ENCODE measurements at places on chromosomes 3 and 15.

GRCh38 chr3:194095464-194095863, 40.5 kb upstream of the HES1 start:
- no peaks in the 10 kb centered on the region for H3K27me3 ChIP-seq
- H3K4me1 ChIP-seq, result peaks cover 2% of the 10 kb centered on the region
- H3K36me3 ChIP-seq, result no peaks in the 10 kb centered on the region
- no peak overlapping the region for H3K4me3 ChIP-seq
- no peak overlapping the region for H3K27ac ChIP-seq

- H3K4me3 ChIP-seq, result no peak overlapping the region
- no peaks in the 10 kb centered on the region for H3K36me3 ChIP-seq
- H3K27ac ChIP-seq, result no peak overlapping the region
- H3K4me1 ChIP-seq, result peaks cover 3% of the 10 kb centered on the region
Observed at GRCh38 chr3:195913382-195913781, 5.0 kb upstream of the TNK2 start.

GRCh38 chr15:80461356-80462095, 57.3 kb downstream of the ARNT2 start:
- H3K4me1 ChIP-seq, result peaks cover 21% of the 10 kb centered on the region
- no peak overlapping the region for H3K27ac ChIP-seq
- H3K27me3 ChIP-seq, result no peaks in the 10 kb centered on the region
- DNase-seq, result no peak
- no peaks in the 10 kb centered on the region for H3K36me3 ChIP-seq

DNA sequence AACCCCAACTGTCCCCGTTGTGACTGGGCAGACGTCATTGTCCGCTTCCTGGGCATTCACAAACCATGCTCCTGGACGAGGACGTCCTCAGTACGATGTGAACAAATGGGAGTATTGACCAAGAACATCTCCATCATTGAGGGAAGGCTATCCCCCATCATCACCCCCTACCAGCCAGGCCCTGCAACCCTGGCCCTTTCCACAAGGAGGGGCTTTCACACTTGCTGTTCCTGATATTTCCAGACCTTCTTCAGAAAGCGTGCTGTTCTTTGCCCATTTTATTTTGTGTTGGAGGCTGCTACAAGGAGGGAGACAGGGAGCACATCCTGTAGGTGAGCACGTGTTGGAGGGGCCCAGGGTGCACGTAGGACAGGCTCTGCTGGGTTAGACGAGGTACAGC, 277.0 kb upstream of the LRRC3B start:
- no peak for DNase-seq
- H3K27me3 ChIP-seq, result no peaks in the 10 kb centered on the region
- H3K4me1 ChIP-seq, result no peaks in the 10 kb centered on the region
- H3K27ac ChIP-seq, result no peak overlapping the region
- H3K36me3 ChIP-seq, result no peaks in the 10 kb centered on the region

GRCh38 chr3:147572970-147573340, 163.8 kb downstream of the ZIC1 start:
- H3K4me1 ChIP-seq, result no peaks in the 10 kb centered on the region
- no peak overlapping the region for H3K27ac ChIP-seq
- H3K27me3 ChIP-seq, result no peaks in the 10 kb centered on the region
- no peak for DNase-seq
- H3K4me3 ChIP-seq, result no peak overlapping the region
- H3K36me3 ChIP-seq, result no peaks in the 10 kb centered on the region

GRCh38 chr3:128504533-128504915, 11.5 kb upstream of the GATA2 start:
- H3K27ac ChIP-seq, result no peak overlapping the region
- DNase-seq, result no peak
- H3K4me3 ChIP-seq, result no peak overlapping the region
- H3K27me3 ChIP-seq, result no peaks in the 10 kb centered on the region
- no peaks in the 10 kb centered on the region for H3K36me3 ChIP-seq
- no peaks in the 10 kb centered on the region for H3K4me1 ChIP-seq

GRCh38 chr3:37141676-37142075, 32.7 kb downstream of the LRRFIP2 start:
- no peak overlapping the region for H3K4me3 ChIP-seq
- no peak for DNase-seq
- no peaks in the 10 kb centered on the region for H3K27me3 ChIP-seq
- H3K27ac ChIP-seq, result no peak overlapping the region
- peaks cover 9% of the 10 kb centered on the region for H3K4me1 ChIP-seq
- no peaks in the 10 kb centered on the region for H3K36me3 ChIP-seq

DNA sequence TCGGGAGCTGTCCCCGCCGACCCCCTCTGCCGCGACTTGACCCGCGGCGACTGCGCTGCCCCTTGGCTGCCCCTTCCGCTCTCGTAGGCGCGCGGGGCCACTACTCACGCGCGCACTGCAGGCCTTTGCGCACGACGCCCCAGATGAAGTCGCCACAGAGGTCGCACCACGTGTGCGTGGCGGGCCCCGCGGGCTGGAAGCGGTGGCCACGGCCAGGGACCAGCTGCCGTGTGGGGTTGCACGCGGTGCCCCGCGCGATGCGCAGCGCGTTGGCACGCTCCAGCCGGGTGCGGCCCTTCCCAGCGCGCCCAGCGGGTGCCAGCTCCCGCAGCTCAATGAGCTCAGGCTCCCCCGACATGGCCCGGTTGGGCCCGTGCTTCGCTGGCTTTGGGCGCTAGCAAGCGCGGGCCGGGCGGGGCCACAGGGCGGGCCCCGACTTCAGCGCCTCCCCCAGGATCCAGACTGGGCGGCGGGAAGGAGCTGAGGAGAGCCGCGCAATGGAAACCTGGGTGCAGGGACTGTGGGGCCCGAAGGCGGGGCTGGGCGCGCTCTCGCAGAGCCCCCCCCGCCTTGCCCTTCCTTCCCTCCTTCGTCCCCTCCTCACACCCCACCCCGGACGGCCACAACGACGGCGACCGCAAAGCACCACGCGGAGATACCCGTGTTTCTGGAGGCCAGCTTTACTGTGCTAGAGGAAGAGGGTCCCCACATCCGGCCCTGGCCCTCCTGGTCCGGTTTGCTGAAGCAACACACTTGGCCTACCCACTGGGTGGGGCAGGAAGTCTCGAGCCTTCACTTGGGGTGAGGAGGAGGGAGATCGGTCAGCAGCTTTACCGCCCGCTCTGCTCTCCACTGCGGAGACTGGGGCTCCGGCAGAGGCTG, at the start of gene RASSF1:
Gene RASSF1, minus strand, starts transcription at position 389 of the 882 bp plus-strand sequence. Its CDS starts 31 bp downstream, at position 358.
- peak; percentile 68 for DNase-seq
- peak within 1 kb of the TSS; percentile 21 for H3K27ac ChIP-seq
- peaks cover 18% of the 10 kb centered on the region for H3K4me1 ChIP-seq
- H3K4me3 ChIP-seq, result peak within 1 kb of the TSS; percentile 56
- H3K27me3 ChIP-seq, result no peaks in the 10 kb centered on the region

GRCh38 chr3:173932624-173933023, 535.1 kb downstream of the NLGN1 start:
- H3K27ac ChIP-seq, result no peak overlapping the region
- H3K4me1 ChIP-seq, result no peaks in the 10 kb centered on the region
- no peak for DNase-seq
- H3K36me3 ChIP-seq, result no peaks in the 10 kb centered on the region

- no peaks in the 10 kb centered on the region for H3K4me1 ChIP-seq
- H3K4me3 ChIP-seq, result no peak overlapping the region
Observed at GRCh38 chr15:67880651-67881182, 40.9 kb upstream of the RNU6-1 start.

DNA sequence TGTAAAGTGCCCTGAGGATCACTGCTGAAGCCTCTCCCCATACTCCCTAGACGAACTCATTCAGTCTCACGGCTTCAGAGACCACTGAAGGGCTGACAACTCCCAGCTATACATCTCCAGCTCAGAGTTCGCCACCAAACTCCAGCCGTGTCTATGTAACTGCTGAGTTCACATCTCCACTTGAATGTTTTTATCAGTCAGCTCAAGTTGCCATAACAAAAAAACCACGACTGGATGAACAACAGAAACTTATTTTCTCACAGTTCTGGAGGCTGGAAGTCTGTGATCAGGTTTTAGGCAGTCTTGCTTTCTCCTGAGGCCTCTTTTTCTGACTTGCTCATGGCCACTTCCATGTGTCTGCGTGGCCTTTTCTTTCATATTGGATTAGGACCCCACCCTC, 223.0 kb upstream of the LRRFIP2 start:
- DNase-seq, result no peak
- no peaks in the 10 kb centered on the region for H3K27me3 ChIP-seq
- no peaks in the 10 kb centered on the region for H3K36me3 ChIP-seq
- H3K27ac ChIP-seq, result no peak overlapping the region

DNA sequence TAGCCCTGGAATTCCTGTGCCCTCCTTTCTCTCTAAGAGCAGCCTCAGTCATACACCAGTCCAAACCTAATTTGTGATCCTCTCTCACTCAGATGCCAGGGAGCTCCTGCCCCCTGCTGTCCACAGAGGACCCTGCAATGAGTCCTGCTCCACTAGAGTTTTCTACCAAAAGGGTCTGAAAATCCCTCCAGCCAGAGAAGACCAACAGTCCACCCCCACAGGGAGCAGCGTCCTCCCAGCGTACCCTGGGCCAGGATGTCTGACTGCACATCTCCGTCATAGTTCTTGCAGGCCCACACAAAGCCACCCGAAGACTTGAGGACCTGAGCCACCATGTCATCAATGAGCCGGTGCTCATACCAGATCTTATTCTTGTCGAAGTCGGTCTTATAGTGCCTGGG, 15.4 kb downstream of the IDH2 start:
- peak; percentile 55 for DNase-seq
- no peaks in the 10 kb centered on the region for H3K36me3 ChIP-seq
- H3K27me3 ChIP-seq, result no peaks in the 10 kb centered on the region
- H3K4me3 ChIP-seq, result no peak overlapping the region

DNA sequence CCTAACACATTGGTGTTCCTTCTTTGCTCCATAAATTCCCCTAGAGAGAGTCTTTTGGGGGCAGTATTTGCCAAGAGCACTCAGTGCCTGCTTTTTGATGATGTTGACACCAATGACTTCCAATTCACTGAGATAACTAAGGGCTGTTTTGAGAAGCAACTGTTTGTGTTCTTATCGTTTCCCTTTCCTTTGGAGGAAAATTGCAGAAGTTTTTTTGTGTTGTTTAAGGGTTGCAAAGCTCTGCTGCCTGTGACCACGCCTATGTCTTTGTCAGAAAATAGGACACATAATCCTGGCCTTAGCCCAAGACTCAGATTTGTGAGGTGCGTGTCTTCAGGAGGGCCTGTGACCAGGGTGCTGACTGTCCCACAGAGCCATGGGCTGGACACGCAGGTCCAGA, 99.6 kb downstream of the FAM43A start:
- no peaks in the 10 kb centered on the region for H3K36me3 ChIP-seq
- H3K4me3 ChIP-seq, result no peak overlapping the region
- H3K4me1 ChIP-seq, result peaks cover 1% of the 10 kb centered on the region
- no peak for DNase-seq

DNA sequence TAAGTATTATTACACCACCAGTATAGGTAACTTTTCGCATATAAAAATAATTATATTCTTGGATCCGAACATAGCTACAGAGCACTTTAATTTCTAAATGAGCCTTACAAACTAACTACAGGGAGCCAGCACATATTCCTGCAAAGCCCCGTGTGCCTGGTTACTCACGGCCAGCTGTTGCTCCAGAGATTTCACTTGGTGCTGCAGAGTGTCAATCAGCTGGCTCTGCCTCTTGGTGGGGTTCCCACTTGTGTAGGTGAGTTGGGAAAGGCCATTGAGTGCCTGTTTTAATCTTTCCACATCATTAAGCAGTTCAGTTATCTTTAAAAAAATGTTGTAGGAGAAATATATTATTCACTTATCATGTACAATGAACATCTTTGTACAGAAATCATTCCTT, 98.9 kb downstream of the UACA start:
- H3K36me3 ChIP-seq, result no peaks in the 10 kb centered on the region
- no peaks in the 10 kb centered on the region for H3K4me1 ChIP-seq
- no peaks in the 10 kb centered on the region for H3K27me3 ChIP-seq

DNA sequence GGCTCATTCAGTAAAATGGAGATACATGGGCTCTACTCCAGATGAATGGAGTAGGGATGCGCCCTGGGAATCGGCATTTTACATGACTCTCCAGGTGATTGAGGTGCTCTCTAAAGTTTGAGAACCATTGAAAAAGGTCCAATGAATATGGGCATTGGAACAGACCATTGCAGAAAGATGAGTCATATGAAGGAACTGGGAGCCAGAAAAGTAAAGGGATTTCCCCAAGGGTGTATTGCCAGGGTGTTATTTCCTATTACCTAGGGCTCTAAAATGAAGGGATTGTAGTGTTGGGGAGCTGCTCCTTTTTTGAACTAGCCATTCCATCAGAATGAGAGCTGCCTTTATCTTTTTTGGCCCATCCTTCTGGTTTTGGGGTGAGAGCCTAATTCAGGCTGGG, 21.7 kb downstream of the CLDN11 start:
- no peaks in the 10 kb centered on the region for H3K36me3 ChIP-seq
- H3K27me3 ChIP-seq, result no peaks in the 10 kb centered on the region
- H3K4me3 ChIP-seq, result no peak overlapping the region

DNA sequence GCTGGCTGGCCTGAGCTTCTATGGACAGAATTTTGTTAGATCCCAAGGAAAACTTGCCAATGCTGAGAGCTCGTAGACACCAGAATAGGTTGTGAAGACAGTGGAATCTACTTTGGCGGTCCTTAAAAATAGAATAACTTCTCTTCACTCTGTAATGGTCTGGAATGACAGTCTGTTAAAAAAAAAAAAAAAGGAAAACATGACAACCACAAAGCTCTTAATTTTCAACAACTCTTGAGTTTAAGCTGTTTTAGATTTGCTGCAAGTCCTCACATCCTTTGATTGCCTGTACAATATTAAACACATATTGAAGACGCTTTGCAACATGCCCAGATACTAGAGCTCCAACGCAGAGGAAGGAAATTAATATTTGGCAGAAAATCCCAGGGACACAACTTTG, 122.8 kb upstream of the GALNT15 start:
- H3K4me1 ChIP-seq, result peaks cover 10% of the 10 kb centered on the region
- DNase-seq, result no peak
- H3K27me3 ChIP-seq, result no peaks in the 10 kb centered on the region
- H3K36me3 ChIP-seq, result no peaks in the 10 kb centered on the region
- H3K27ac ChIP-seq, result no peak overlapping the region
- no peak overlapping the region for H3K4me3 ChIP-seq

DNA sequence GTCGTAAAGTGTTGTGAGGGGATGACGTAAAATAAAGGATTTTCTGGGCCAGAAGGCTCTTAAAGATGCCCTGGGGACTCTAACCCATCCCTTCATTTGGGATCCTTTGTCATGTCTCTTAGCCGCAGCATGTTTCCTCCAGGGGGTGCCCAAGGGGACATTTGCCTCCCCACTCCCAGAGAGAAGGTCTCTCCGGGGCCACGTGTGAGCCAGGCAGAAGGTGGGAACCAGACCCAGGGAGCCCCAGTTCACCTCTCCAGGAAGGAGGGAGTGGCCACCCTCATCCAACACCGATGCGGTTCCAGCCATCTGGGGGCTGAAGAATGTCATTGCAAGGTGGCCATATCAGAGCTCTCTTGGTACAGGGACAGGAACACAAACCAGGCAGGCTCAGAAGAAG, 25.2 kb downstream of the ST8SIA2 start:
- DNase-seq, result no peak
- H3K4me1 ChIP-seq, result no peaks in the 10 kb centered on the region
- H3K27me3 ChIP-seq, result no peaks in the 10 kb centered on the region

- no peaks in the 10 kb centered on the region for H3K27me3 ChIP-seq
- no peak overlapping the region for H3K4me3 ChIP-seq
- H3K4me1 ChIP-seq, result no peaks in the 10 kb centered on the region
- H3K27ac ChIP-seq, result no peak overlapping the region
- H3K36me3 ChIP-seq, result no peaks in the 10 kb centered on the region
Observed at GRCh38 chr3:130354430-130354829, 9.0 kb downstream of the COL6A5 start.

- H3K27me3 ChIP-seq, result no peaks in the 10 kb centered on the region
- no peaks in the 10 kb centered on the region for H3K36me3 ChIP-seq
- H3K27ac ChIP-seq, result no peak overlapping the region
- no peak for DNase-seq
- no peaks in the 10 kb centered on the region for H3K4me1 ChIP-seq
- no peak overlapping the region for H3K4me3 ChIP-seq
Observed at GRCh38 chr15:67372543-67372942, 118.0 kb downstream of the IQCH start.
